ENCODE measurements at places on chromosomes 7 and 10. TPM values are rescaled to one million over a fixed set of nuclear protein-coding genes. Genes with fewer than 3 reads are reported as not detected.

DNA sequence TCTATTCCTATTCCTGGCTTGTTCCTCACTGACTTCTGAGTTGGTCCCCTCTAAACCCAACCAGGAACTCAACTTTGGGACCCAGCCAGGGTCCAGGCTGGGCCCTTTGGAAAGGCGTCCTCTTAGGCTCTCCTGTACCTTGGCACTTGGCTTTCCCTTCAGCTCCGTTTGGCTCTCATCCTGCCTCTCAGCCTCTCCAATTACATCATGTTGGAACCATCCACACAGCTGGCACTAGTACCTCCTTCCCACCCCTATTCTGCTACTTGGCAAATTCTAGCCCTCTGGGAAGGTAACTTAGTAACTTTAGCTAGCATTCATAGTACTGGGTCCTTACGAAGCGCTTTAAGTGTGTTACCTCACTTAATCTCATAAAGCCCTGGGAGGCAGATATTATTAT, 205.3 kb upstream of the HABP2 start:
- no peaks in the 10 kb centered on the region for H3K27me3 ChIP-seq
- DNase-seq = no peak
- no peak overlapping the region for H3K27ac ChIP-seq
- H3K4me3 ChIP-seq = no peak overlapping the region
- no peaks in the 10 kb centered on the region for H3K4me1 ChIP-seq

GRCh38 chr7:97006055-97006815, 882 bp downstream of the DLX6 start:
- H3K4me1 ChIP-seq = peaks cover 18% of the 10 kb centered on the region
- no peak overlapping the region for H3K27ac ChIP-seq

GRCh38 chr7:117184367-117184766, 138.5 kb downstream of the WNT2 start:
- H3K36me3 ChIP-seq = no peaks in the 10 kb centered on the region
- H3K4me1 ChIP-seq = no peaks in the 10 kb centered on the region
- H3K27ac ChIP-seq = no peak overlapping the region
- no peaks in the 10 kb centered on the region for H3K27me3 ChIP-seq

DNA sequence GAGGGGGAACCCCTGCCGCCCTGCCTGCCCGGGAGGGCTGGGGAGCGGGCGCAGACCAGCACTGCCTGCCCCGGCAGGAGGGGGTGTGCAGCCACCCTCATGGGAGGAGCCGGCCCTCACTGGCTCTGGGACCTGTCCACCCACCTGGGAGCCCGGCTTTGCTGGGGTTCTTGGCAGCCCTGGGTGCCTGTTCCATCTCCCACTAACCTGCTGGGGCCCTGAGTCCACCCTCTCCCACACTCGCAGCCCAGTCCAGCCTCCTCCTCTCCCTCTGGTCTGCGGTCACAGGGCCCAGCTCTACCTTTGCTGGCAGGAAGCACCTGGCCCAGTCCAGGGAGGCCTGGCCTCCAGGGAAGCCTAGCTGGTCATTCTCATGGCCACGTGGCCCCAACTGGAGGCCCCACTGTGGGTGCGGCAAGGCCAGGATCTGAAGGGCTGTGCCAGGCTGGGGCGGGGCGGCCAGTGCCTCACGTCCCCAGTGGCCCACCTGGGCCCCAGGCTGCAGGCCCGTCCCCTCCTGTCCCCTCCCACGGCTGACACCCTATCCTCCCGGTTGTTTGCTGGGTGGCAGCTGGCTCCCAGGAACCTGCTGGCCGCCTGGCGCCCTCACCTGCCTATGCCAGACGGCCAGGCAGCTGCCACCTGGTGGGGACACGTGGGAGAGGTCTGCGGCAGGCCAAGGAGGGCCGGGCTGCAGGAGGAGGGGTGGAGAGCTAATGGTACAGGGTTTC, at the start of gene TMEM184A:
TMEM184A (minus strand) TSS at position 393 of the 731 bp plus-strand sequence. CDS start 721 bp downstream, outside the sequence.
- no peaks in the 10 kb centered on the region for H3K4me1 ChIP-seq
- H3K27ac ChIP-seq = no peak within 1 kb of the TSS
- no peaks in the 10 kb centered on the region for H3K36me3 ChIP-seq
- no peaks in the 10 kb centered on the region for H3K27me3 ChIP-seq

GRCh38 chr7:5077740-5078139, 32.1 kb downstream of the RBAK start:
- no peaks in the 10 kb centered on the region for H3K27me3 ChIP-seq
- no peak overlapping the region for H3K27ac ChIP-seq
- DNase-seq = no peak
- H3K4me1 ChIP-seq = no peaks in the 10 kb centered on the region
- no peaks in the 10 kb centered on the region for H3K36me3 ChIP-seq

GRCh38 chr10:51403521-51403920, 295.9 kb downstream of the CSTF2T start:
- H3K4me1 ChIP-seq = no peaks in the 10 kb centered on the region
- no peaks in the 10 kb centered on the region for H3K36me3 ChIP-seq
- no peak for DNase-seq
- no peak overlapping the region for H3K27ac ChIP-seq
- H3K27me3 ChIP-seq = no peaks in the 10 kb centered on the region
- H3K4me3 ChIP-seq = no peak overlapping the region

- H3K36me3 ChIP-seq = peaks cover 21% of the 10 kb centered on the region
- H3K4me3 ChIP-seq = no peak overlapping the region
- no peak overlapping the region for H3K27ac ChIP-seq
- H3K27me3 ChIP-seq = no peaks in the 10 kb centered on the region
- no peak for DNase-seq
Observed at GRCh38 chr10:124402273-124402672, 16.4 kb downstream of the OAT start.

- no peaks in the 10 kb centered on the region for H3K27me3 ChIP-seq
- DNase-seq = no peak
- no peaks in the 10 kb centered on the region for H3K36me3 ChIP-seq
- H3K4me1 ChIP-seq = no peaks in the 10 kb centered on the region
Observed at GRCh38 chr10:85542936-85543730, 823.5 kb downstream of the GRID1 start.

DNA sequence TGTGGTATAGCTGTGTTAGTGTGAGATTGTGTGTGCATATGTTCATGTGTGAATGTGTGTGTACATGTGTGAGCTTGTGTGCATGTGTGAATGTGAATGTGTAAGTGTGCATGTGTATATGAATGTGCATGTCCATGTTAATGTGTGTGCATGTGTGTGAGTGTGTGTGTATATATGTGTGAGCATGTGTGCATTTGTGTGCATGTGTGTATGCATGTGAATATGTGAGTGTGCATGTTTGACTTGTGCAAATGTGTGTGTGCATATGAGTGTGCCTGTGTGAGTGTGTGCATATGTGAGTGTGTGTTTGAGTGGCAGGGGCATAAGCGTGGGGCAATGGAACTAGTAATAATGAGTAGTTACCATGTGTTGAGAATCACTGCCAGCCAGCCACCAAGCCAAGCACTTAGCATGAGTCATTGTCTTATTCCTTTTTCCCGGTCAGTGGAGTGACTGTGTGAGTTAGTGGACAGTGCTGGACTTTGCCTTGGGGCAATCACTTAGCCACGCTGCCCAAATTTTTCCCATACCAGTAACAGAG, 46.3 kb upstream of the SHH start:
- H3K36me3 ChIP-seq = no peaks in the 10 kb centered on the region
- no peak for DNase-seq
- no peak overlapping the region for H3K4me3 ChIP-seq
- H3K27me3 ChIP-seq = no peaks in the 10 kb centered on the region
- H3K4me1 ChIP-seq = no peaks in the 10 kb centered on the region

DNA sequence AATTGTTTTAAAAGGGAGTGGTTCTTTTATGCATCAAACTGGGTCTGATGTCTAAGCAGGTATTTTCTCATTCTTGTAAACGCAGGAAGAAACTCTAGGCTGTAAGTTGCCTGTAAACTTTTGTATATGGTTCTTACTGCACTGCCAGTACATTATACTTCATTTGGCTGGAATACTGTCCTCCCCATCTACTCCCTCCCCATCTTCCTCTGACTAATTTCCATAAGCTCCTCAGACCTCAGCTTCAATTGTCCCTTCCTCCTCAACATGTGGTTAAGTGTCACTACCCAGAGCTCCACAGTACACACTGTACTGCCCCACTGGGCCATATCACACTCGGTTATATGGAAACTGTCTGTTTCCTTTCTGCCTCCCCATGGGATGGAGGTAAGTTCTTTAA, 161.4 kb upstream of the MDFIC start:
- H3K27me3 ChIP-seq = no peaks in the 10 kb centered on the region
- H3K4me1 ChIP-seq = no peaks in the 10 kb centered on the region
- no peak for DNase-seq

GRCh38 chr10:116696919-116697318, 45.4 kb downstream of the HSPA12A start:
- no peaks in the 10 kb centered on the region for H3K36me3 ChIP-seq
- no peak for DNase-seq
- no peaks in the 10 kb centered on the region for H3K4me1 ChIP-seq
- no peak overlapping the region for H3K27ac ChIP-seq
- no peak overlapping the region for H3K4me3 ChIP-seq
- no peaks in the 10 kb centered on the region for H3K27me3 ChIP-seq

DNA sequence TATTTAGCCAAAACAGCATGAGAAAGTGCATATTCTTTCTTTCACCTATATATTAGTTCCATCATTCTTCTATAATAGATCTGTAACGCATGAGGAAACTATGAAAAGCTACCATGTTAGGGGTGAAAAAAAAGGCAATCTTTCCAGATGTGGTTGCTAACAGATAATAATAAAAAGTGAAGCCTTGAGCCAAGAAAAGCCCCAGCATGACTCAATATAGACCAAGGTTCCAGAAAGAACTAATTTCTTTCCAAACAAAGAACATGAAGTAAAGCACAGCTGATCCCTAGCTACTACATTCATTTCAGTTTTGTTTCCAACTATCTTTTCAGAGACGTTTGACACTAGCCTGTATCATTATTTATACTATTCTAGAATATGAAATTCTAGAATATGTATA, 16.4 kb downstream of the ARL4A start:
- no peak overlapping the region for H3K4me3 ChIP-seq
- no peak overlapping the region for H3K27ac ChIP-seq
- H3K36me3 ChIP-seq = no peaks in the 10 kb centered on the region
- H3K4me1 ChIP-seq = no peaks in the 10 kb centered on the region

DNA sequence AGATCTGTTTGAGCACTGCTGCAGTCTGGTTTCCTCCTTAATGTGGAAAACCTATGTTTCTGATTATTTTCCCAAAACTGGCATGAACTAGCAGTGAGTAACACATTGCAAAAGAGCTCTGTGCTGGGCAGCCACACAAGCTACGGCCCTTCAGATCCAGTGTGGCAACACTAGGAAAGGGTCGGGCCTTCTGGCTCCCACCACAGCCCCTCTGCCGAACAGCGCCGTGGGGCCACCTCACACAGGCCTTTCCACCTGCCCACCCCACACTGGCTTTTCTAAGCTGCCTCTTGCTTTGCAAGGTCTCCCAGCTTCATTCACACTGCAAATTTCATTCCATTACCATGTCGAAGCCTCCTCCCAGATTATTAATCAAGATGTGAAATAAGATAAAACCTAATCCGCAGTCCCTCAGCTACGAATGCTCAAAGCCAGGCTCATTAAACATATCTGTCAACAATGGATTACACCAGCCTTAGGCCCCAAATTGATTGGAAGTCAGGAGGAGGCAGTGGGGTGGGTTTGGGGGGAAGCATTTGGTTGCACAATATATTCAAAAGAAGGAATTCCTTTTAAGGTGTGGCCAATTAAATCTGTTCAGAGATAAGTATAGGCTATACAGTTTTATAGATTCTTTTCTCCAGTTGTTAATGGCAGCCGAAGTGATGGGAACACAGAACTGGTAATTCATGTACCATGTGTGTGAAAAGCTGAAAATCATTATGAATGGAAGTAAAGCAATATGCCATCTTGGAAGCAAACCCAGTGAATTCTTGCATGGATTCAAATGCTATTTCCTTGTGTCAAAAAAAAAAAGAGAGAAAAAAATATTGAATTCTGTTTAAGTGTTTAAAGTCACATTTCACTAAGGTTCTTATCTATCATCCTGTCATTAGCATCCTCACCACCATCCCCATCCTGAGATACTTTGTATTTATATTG, 223.7 kb downstream of the MTERF1 start:
- no peaks in the 10 kb centered on the region for H3K4me1 ChIP-seq
- H3K4me3 ChIP-seq = no peak overlapping the region
- H3K36me3 ChIP-seq = no peaks in the 10 kb centered on the region
- DNase-seq = no peak
- no peak overlapping the region for H3K27ac ChIP-seq

- H3K4me3 ChIP-seq = no peak overlapping the region
- no peak overlapping the region for H3K27ac ChIP-seq
- H3K4me1 ChIP-seq = no peaks in the 10 kb centered on the region
- no peaks in the 10 kb centered on the region for H3K36me3 ChIP-seq
Observed at GRCh38 chr7:34845666-34846361, 187.8 kb downstream of the NPSR1 start.

GRCh38 chr10:116201011-116201410, 72.0 kb downstream of the GFRA1 start:
- H3K4me3 ChIP-seq = no peak overlapping the region
- no peaks in the 10 kb centered on the region for H3K36me3 ChIP-seq
- no peak overlapping the region for H3K27ac ChIP-seq
- no peak for DNase-seq
- H3K4me1 ChIP-seq = no peaks in the 10 kb centered on the region
- no peaks in the 10 kb centered on the region for H3K27me3 ChIP-seq

GRCh38 chr7:117034851-117035464, 81.7 kb downstream of the ST7 start:
- DNase-seq = no peak
- H3K4me3 ChIP-seq = no peak overlapping the region
- H3K27ac ChIP-seq = no peak overlapping the region
- no peaks in the 10 kb centered on the region for H3K27me3 ChIP-seq
- H3K4me1 ChIP-seq = no peaks in the 10 kb centered on the region

GRCh38 chr10:27744802-27745731, 552 bp downstream of the MKX start:
- peaks cover 42% of the 10 kb centered on the region for H3K4me1 ChIP-seq
- peak overlapping the region; percentile 47 for H3K4me3 ChIP-seq
- no peaks in the 10 kb centered on the region for H3K36me3 ChIP-seq
- DNase-seq = no peak
- peaks cover 64% of the 10 kb centered on the region for H3K27me3 ChIP-seq
- H3K27ac ChIP-seq = no peak overlapping the region

DNA sequence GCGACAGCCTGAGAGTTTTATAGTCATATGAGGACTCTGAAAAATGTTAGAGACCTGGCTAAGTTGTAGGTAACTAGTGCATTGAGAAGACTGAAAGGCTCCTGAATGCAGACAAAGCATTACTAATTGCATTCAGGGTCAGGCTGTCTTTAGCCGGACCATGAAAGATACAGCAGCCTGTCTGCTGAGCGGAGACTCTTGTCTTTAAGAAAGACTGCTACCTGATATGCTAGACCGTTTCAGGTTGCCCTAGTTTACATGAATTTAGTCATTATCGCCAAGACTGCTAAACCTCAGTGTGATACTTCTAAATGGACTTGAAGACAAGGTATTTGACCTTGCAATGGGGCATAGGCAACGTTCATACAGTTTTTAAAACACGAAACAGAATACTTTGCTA, 81.2 kb downstream of the BMPR1A start:
- no peaks in the 10 kb centered on the region for H3K27me3 ChIP-seq
- H3K4me3 ChIP-seq = no peak overlapping the region
- H3K36me3 ChIP-seq = peaks cover 4% of the 10 kb centered on the region
- no peaks in the 10 kb centered on the region for H3K4me1 ChIP-seq
- H3K27ac ChIP-seq = no peak overlapping the region

GRCh38 chr10:47140761-47141348, 159.1 kb upstream of the GDF10 start:
- H3K4me3 ChIP-seq = no peak overlapping the region
- no peaks in the 10 kb centered on the region for H3K36me3 ChIP-seq
- H3K4me1 ChIP-seq = no peaks in the 10 kb centered on the region
- H3K27ac ChIP-seq = no peak overlapping the region
- DNase-seq = no peak

The GPR15LG gene
- total RNA-seq = not detected

The PDE6C gene
- total RNA-seq = not detected

The SCART1 gene
- 1.5 TPM for total RNA-seq

The EFCAB10 gene
- not detected for total RNA-seq

The GHITM gene
- 218 TPM for total RNA-seq

The NUTM2D gene
- total RNA-seq = 2.6 TPM

The C10orf62 gene
- not detected for total RNA-seq

The OR2A1 gene
- total RNA-seq = not detected
